ENCODE measurements at places on chromosomes 3 and 15.

GRCh38 chr3:109642025-109642424, 304.7 kb upstream of the DPPA4 start:
- no peak for DNase-seq

DNA sequence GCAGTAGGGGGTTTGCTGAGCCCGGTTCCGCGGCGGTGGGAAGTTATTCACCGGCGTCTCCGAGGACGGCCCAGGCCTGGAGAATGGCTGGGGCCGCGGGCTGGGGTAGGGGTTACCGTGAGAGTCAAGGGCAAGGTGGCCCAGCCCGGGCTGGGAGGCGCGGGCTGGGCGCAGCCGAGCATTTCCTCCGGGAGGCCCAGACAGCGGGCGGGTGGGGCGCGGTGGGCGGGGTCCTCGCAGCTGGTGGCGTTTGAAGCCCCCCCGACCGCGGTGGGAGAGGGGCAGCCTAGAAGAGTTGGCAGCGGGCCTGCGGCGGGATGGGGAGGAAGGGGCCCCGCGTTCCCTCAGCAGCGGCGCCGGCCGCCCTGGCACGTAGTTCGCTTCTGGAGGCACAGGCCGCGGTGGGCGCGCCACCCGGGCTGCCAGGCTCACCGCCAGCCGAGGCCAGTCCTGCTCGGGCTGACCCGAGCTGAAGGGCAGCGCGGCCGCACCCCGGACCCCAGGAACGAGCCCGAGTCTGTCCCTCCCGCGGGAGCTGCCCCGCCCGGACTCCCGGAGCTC, 960 bp upstream of the KLF13 start:
- DNase-seq = peak; percentile 40

GRCh38 chr3:105880681-105881290, 12.0 kb upstream of the CBLB start:
- no peak for DNase-seq

DNA sequence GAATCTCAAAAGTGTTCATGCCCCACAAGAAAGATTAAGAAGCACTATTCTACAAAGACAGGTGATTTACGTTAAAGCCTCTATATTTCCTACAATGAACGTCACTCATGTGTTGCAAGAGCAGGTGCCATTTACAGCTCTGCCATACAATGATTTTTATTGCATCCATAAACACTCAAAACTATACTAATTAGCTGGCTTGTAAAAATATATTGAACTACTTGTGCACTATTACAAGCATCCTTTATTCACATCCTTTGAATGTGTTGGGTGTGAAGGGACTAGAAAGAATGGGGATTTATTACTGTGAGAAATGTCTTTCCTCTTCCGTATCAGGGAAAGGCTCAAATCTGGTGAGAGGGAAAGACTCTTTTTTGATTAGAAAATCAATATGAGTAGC, 50.7 kb upstream of the C3orf49 start:
- no peak for DNase-seq

- DNase-seq = no peak
These were observed 55.0 kb downstream of the RHCG start for GRCh38 chr15:89441295-89441812.

DNA sequence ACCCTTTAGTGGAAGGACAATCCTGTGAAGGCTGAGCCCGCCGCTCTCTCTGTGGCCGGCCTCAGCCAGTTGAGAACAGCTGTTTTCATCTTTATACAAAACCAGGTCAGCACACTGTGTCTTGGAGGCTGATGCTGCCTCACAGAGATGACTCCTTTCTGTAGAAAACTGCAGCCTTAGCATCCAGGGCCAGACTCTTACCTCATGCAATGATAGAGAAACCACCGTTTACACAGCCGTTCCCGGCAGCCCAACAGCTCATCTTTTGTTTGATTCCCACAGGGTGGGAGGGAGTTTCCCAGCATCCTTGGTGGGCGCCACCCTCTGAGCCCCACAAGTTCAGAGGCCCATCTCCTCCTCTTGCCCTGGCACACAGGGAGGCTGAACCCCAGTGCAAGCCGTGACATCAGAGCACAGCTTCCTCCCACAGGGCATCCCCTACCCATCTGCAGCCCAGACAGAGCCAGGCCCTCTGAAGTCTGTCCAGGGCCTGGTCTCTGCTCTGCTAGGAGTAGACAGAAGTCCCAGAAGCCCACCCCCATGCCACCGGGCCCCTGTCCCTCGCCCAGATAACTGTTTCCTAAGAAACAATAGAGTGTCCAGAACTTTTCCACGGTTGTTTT, 105.0 kb downstream of the LRRK1 start:
- DNase-seq = no peak

GRCh38 chr15:88208396-88208795, 48.1 kb downstream of the NTRK3 start:
- no peak for DNase-seq

Measured in stimulated activated CD8-positive, alpha-beta memory T cell treated with anti-CD3 and anti-CD28 coated beads, Interleukin-2, amount 100 ng/mL, for 1 hour (primary cell).